DMS 273 treated with DMSO at 0.1 percent for 48 hours (cell line): ENCODE measurements at places on chromosomes 12 and 14.

DNA sequence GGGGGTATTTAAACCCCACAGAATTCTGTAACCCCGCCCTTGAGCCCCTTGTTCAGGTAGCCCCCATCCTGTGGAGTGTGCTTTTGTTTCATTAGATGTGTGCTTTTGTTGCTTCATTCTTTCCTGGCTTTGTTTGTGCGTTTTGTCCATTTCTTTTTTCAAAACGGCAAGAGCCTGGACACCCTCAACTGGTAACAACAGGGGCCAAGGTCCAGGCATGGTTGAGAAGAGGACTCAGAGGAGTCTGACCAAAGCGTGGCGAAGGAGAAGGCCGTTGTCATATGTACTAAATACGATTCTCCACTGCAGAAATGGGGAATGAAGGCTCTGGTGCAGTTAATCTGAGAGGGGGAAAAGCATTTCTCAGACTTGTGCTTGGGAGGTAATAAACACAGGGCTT lies 46.0 kb upstream of the GNPNAT1 start:
- DNase-seq = no peak

DNA sequence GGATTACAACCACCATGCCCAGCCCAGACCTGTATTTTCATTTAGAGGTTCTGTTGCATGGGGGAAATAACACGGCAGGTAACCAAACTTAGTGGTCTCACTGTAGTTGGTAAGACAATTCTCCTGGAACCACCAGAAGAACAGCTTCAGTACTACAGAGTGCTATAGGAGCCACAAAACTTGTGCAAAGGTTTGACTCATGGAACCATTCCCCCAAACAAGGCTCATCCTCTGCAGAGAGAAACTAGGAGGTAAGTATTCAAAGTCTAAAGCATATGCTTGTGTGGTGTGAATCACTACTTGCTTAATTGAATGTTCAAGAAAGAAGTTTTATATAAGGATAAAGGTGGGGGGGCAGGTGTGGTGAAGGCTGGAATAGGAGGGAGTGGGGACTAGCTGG lies 58.7 kb downstream of the GNS start:
- DNase-seq = no peak

GRCh38 chr12:51156245-51156765 lies 16.6 kb downstream of the TFCP2 start:
- DNase-seq = no peak

GRCh38 chr12:50051101-50051806 lies 6.1 kb upstream of the ASIC1 start:
- no peak for DNase-seq

DNA sequence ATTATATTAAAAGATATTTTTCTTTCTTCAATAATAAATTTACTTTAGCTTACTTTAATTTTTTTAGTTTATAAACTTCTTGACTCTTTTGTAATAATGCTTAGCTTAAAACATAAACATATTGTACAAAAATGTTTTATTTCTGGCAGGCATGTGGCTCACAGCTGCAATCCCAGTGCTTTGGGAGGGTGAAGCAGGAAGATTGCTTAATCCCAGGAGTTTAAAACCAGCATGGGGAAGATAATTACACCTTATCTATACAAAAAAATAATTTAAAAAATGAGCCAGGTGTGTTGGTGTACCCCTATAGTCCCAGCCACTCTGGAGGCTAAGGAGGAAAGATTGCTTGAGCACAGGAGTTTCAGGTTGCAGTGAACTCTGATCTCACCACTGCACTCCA lies 120.7 kb downstream of the GPHN start:
- no peak for DNase-seq

DNA sequence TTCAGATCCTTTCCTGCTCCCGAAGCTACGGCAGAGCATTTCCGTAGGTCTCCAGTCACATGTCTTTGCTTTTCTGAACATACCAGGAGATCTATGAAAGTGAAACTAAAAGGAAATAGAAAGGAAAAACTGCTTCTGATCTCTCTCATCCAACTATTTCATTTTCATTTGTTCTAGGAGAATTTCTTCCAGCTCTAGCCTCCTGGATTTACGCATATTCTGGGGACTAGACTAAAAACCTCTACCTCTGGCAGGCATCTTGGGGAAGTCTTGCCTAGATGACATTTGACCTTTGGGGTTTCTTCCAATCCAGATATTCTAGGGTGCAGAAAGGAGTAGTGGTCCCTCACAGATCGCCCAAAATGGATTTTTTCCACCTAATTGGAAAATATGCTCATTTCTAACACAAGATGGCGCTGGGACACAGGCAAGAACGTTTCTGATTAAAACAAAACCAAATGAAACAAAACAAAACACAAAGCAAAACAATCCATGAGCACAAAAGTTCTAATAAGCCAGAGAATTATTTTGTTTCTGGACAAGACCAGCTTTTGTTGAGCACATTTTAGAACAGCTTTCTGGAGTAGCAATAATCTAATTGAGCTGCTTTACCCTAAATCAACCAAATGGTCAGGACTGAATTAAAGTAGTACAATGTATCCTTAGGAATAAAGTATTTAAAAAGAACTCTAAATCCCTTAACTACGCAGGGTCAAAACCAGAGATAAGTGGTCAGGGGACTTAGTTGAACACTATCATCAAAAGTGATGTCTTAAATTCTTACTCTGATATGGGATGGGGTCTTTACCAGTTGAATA lies 12.3 kb upstream of the PARP11 start:
- no peak for DNase-seq

- DNase-seq = no peak
Measured at GRCh38 chr12:3951380-3952135, 78.4 kb upstream of the PARP11 start.

DNA sequence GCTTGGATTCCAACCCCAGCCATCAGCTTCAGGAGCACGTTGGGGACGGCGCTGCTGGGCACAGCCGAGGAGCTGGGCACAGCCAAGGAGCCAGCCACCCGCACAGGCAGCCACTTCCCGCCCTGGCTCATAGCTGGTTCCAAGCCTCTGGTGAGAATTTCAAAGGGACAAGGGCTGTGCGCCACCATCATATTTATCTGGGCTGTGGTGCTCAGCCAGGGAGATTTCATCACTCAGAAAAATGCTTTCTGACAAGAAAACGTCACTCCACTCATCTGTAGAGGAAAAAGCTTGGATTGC lies 66.4 kb downstream of the GALNT9 start:
- no peak for DNase-seq

DNA sequence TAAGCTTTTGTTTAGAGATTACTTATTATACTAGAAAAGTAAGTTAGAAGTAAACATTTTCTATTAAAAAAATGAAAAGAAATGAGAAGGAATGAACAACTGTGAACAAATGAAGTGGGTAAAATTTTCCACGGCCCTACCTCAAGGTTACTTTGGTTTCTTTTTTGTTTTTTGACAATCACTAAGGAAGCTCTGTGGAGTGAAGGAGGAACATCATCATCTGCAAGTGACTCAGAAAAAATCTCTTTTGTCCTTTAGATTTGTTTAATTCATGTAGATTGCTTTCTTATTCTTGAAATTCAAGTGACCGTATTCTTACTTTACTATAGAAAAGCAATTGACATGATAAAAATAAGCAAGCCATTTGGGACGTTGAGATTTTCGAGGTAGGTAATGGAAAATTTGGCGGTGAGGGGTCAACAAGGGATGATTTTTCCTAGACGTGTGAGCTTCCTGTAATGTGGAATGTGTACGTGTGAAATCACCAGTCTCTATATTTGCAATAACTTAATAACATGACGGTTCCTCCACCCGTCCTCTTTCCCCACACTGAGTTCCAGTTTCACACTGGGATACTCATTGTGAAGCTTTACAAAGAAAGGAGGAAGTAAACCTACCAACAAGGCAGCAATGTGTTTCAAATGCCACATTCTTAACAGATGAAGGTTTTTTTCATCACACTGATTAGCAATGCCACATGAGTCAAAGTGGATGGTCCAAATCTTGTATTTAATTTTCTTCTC lies 62.3 kb upstream of the EGLN3 start:
- no peak for DNase-seq

DNA sequence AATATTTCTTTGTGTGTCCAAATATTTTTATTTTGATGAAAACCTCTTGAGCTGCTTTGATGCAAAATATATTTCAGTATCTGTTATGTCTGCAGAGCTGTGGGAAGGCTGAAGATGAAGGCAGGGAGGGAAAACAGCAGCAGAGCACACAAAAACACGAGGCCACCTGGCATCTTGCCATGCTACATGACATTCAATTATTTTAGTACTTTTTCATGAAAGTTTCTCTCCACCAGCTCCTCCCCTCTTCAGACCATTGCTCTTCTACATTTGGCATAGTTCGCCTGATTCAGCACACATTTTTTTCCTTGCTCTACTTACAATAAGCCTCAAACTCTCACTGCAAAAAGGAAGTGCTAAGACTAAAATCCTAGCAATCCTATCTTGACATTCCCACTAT lies 4.6 kb upstream of the ALX1 start:
- DNase-seq = no peak

- no peak for DNase-seq
Measured at GRCh38 chr12:1643043-1643442, 14.0 kb downstream of the WNT5B start.

GRCh38 chr12:67073336-67073735 lies 195.8 kb upstream of the CAND1 start:
- no peak for DNase-seq

GRCh38 chr12:94206886-94207285 lies 58.5 kb downstream of the PLXNC1 start:
- DNase-seq = no peak

DNA sequence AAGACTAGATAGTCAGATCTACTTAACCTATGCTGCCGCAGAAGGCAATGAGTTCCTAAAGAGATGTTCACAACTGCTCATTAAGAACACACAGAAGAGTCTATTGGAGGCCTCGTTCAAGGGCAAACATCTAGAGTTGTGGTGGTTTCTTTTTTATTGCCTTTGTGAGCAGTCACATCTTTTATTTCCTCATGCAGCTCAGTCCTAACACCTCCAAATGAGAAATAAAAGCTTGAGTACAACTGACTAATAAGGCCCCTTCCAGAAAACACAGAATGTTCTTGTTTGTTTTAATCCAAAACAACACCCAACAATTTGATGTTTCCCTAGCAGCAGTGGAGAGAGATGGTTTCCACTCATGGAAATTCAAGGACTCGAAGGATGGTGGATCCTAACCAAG lies 123.5 kb upstream of the NOS1 start:
- DNase-seq = no peak

- no peak for DNase-seq
Measured at GRCh38 chr14:33356181-33356580, 417.5 kb downstream of the NPAS3 start.

GRCh38 chr12:49557917-49558215 lies 10.1 kb downstream of the MCRS1 start:
- DNase-seq = no peak

GRCh38 chr14:49615776-49616175 lies 4.7 kb downstream of the RPL36AL start:
- no peak for DNase-seq

DNA sequence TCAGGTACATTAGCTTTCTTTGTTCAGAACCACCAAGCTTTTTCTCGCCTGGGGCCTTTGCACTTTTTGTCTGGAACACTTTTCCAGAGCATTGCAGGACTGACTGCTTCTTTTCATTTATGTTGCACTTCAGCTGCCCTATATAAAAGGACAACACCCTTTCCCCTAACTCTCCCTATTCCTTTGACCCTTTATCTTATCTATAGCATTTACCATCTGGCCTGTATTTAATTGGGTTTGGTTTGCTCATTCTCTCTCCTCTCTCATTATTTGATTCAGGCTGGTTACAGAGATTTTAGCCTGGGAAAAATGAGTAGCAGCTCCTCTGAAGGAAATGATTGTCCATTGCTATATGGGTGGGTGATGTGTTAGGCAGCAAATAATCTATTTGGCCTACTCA lies 165.4 kb downstream of the KICS2 start:
- DNase-seq = no peak

DNA sequence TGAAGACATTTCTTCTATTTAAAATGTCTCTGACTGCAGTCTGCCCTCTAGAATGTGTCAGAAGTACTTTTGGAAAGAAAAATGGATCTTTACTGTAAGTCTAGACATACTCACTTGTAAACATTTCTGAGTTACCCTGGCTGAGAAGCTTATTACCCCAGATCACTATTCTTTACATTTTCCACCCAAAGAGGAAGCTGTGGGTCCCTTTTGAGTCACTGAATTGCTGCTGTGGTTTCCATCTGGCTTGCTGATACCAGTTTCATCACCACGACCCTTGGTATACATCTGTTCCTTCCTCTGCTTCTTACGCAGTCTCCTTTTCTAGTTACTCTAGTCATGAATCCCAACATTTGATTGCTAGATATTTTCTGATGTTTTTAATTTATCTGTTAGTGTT lies 20.2 kb upstream of the CLEC4D start:
- no peak for DNase-seq

GRCh38 chr14:90194706-90195105 lies 61.6 kb upstream of the PSMC1 start:
- no peak for DNase-seq

DNA sequence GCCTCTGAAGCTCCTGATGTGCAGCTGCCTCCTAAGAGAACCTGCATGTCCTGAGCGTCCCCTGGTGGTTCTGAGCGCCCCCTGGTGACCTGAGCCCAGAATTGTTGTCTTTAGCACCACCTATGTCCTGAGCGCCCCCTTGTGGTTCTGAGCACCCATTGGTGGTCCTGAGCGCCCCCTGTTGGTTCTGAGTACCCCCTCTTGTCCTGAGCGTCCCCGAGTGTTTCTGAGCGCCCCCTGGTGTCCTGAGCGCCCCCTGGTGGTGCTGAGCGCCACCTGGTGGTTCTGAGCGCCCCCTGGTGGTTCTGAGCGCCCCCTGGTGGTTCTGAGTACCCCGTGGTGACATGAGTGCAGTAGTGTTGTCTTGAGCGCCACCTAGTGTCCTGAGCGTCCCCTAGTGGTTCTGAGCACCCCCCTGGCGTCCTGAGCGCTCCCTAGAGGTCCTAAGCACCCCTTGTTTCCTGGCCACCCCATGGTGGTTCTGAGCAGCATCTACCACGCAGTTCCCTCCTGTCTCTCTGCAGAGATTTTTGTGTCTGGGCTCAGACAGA lies 782.5 kb downstream of the TMEM121 start:
- DNase-seq = peak; percentile 8
